WTC11 (cell line): ENCODE measurements at places on chromosomes 6 and 20.

- peak; percentile 21 for DNase-seq
Measured at GRCh38 chr6:147508866-147509608, 547 bp downstream of the SAMD5 start.

GRCh38 chr6:37127961-37128862, 41.7 kb upstream of the PIM1 start:
- no peak for DNase-seq

GRCh38 chr6:34027445-34027936, 118.4 kb downstream of the GRM4 start:
- peak; percentile 85 for DNase-seq

DNA sequence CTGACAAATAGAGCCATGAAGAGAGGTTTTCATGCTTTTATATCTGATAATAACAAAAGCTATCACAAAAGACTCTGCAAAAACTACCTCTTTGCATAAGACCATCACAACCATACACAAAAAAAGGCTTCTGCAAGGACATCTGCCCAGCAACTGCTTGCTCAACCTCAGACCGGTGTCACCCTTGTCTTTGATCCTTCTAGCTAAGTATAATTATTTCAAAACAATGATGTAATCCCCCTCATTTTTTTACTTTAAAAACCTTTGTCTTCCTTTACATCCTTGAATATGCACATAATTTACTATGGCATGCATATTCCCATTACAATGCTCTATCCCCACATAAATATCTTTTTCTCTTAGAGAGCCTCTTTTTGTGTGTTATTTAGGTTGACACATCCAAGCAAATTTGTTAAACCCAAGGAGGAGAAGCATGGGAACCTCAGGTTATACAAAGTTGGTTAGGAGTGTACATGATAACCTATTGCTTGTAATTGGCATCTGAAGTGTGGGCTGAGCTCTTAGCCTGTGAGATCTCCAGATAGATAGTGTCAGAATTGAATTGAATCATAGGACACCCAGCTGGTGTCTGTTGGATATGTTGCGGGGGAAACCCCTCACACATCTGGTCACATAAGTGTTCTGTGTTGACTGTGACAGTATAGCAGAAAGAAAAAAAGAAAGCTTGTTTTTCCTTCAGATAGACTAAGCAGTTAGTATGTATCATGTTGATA, 20.7 kb upstream of the CGA start:
- no peak for DNase-seq

DNA sequence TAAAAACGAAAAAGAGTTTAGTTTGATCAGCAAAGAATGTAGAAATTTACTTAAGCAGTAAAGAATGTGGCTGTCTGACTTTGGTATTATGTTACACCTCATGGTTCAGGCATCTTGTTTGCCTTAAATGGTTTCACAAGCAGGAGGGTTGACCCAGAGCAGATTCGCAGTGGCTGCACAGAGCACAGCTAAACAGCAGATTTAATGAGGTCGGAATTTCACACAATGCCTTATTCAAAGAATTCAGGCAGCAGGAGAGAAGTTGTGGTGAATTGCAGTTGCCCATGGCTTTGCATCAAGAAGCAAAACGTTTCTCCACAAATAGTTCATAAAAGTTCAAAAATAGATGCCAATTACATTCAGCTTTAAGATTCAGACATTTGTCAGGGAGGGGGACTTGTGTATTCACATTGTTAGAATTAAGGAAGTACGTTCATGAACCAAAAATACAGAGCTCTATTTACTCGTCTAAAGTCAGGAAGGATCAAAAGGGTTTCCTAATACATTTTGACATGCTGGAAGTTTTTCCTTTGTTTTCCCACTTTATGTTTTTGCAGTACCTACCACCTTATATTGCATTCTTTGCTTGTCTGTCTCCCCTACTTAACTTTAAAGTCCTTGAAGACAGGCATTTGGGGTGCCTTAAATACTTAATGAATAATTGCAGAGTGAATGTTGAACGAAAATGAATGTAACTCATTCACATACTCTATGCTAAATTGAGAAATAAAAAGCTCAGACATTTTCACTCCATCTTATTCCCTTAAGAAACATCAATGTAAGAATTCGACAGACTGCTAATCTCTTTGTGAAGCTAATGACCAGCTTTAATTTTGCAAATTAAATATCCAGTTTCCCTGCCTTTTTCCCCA, 1163.6 kb upstream of the CITED2 start:
- no peak for DNase-seq
